ENCODE measurements at places on chromosomes 11 and 22.

- no peak for DNase-seq
Observed at GRCh38 chr22:37266581-37267134, 15.7 kb upstream of the CYTH4 start.

DNA sequence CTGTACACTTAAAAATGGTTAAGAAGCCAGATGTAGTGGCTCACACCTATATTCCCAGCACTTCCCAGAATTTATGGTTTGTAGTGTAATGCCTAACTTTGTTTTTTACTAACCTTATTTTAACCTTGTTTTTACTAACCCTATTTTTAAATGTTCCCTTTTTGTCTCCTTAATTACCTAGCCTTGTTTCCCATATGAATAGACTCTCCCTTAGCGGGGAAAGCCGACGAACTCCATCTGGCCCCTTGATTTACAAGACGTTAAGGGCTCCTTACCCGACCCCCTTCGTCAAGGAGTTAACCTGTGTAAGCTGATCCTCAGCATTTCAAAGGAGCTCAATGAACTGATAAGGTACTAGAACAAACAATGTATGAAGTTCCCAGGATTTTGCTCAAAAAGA is 17.1 kb downstream of the APOBEC3H start:
- no peak for DNase-seq

DNA sequence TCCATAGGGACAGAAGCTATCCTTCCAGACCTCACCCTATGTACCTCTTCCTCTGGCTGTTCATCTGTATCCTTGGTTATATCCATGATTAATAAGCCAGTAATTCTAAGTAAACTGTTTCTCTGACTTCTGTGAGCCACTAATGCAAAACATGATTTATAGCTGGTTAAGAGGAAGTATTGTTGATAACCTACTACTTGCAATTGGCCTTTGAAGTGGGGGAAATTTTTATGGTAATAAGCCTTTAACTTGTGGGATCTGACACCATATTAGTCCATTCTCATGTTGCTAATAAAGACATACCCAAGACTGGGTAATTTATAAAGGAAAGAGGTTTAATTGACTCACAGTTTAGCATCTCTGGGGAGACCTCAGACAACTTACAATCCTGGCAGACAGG is 21.9 kb downstream of the CASP12 start:
- DNase-seq: no peak

GRCh38 chr22:33600595-33600994 is 319.7 kb downstream of the LARGE1 start:
- no peak for DNase-seq

DNA sequence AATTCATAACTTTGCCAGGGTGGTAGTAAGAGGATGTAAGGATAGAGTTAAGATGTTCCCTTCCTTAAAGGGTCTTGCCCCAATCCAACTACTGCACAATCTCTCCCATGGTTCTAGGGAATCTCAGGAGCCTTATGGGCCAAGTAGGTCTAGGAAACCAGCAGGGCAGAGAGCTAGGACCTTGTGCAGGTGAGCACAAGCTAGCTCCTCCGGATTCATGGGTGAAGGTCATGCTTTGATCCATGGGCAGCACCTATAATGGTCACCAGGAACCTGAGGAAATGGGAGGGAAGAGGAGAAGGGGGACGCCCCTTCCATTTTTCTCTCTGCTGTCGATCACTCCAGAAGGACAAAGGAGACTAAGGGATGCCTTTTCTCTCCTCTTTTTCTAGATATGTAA is 16.8 kb downstream of the KCNJ11 start:
- DNase-seq: no peak

- peak; percentile 97 for DNase-seq
Observed at GRCh38 chr22:27810609-27811151, 9.1 kb upstream of the MN1 start.

DNA sequence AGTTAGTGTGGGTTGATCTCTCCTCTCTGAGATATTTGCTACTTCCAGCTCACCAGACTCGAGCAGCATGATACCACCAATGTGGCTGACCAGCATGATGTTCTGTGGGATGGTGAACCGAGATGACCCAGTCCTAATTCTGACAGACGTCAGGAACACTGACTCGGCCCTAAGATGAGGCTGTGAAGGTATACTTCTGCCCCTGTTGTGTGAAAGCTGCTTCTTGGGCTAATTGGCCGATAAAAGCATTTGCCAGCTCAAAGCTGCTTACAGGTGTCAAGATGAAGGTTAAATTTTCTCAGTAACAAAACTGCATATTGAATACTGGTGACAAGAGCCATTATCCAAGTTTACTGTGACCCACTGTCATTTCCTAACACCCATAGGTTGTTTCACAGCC is 151.4 kb downstream of the BRD1 start:
- DNase-seq: no peak

GRCh38 chr22:46753360-46753759 is 9.1 kb upstream of the TBC1D22A start:
- no peak for DNase-seq

GRCh38 chr22:40648386-40648785 is 11.9 kb upstream of the MRTFA start:
- no peak for DNase-seq

DNA sequence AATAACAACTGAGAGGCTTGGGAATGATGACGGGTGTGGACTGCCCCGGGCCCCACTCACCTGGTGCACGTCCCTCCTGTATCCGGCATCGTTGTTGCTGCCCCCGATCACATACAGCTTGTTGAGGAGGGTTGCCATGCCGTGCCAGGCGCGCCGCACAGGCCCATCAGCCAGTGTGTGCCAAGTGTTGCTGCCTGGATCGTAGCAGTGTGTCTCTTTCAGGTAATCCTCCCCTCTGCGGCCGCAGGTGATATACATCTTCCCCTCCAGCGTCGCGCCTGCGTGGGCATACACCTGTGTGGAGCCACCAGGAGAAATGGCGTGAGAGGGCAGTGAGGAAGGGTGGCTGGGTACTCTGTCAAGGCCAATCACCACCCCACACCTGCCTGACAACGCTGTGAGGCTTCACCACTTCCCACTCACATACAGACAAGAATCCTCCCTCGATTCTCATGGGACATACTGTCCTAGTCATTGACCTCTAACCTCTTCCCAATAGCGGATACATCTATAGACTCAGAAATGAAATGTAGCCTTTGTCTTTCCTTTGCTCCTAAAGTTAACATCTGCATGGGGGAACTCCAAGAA is 8.9 kb upstream of the SCARF2 start:
- DNase-seq: no peak

DNA sequence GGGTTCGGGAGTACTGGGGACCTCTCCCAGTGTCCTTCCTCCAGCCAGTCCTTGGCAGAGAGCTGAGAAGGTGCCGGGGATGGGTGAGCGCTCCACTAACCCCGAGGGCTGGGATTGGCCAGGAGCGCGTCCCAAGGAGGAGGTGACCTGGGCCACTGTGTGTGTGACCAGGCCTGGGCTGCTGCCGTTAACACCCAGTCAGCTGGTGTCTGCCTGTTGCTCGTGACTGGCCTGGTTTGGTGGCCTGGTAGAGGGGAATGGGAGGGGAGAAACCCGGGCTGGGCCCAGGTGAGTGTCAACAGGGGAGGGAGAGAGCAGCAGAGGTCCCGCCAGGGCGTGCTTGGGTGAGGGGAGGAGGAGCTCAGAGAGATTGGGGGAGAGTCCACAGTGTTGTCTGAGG is 29.9 kb upstream of the GRAMD4 start:
- no peak for DNase-seq

DNA sequence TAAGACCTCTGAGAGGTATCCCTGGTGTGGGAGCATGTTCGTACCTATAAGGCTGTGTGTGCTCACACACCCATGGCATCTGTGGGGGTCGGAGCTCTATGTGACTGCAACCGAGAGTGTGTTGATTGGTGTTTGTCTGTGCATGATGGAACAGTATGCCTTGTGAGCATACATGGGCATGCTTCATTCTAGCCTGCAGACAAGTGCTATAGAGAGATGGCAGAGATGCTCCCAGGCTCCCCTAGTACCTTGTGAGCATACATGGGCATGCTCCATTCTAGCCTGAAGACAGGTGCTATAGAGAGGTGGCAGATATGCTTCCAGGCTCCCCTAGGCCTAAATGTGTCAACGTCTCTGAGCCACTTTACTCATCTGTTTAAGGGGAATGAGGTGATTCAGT is 447.5 kb downstream of the INSC start:
- no peak for DNase-seq

DNA sequence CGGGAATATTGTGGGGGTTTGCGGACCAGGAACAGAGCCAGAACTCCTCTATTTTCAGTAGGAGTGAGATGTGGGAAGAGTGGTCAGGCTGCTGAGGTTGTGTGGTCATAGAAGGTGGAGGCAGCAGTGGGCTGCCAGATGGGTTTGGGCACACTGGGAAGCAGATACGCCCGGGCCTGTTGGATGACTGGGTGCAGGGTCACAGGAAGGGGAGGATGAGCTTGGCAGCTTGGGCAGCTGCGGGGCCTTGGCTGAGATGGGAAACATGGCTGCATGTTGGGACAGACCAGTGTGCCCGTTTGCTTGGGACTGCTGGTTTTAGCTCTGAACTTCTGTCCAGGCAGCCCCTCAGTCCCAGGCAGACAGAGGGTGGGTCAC is 11.4 kb downstream of the SHANK3 start:
- peak; percentile 62 for DNase-seq

DNA sequence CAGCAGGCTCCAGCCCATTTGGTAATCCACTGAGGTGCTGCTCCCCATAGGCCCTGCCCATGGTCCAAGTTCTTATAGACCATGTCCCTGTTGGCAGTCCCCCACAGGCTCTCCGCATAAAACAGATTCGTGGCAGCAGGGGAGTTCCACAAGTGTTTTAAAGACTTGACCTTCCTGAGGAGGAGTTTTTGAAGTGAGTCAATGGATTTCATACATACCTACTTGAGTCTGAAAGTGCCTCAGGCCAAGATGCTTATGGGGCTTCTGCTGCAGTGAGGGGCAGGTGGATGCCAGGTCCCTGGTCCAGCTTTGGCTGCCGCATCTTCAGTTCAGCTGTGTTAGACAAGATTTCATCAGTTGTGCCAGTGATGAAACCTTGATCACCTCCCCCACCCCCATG is 43.3 kb downstream of the CABIN1 start:
- DNase-seq: no peak

GRCh38 chr11:124737638-124738305 is 2.0 kb upstream of the NRGN start:
- DNase-seq: no peak

DNA sequence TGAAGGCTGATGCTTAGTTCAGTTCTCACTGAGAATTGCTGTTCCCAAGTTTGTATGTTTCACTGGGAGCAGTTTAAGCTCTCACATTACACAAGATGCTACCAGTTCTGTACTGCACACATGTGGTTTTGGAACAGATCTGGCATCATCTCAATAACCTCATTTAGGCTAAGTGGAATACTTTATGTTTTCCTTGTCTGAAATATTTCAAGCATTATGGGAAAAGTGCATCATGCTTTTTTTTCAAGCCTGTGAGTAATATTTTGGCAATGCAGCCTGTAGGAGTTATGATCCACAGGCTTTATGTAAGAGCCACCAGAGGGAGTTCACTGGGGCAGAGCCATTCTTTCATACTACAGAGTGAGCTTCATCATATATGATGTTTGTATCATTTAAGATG is 141.5 kb downstream of the OR4C45 start:
- no peak for DNase-seq

DNA sequence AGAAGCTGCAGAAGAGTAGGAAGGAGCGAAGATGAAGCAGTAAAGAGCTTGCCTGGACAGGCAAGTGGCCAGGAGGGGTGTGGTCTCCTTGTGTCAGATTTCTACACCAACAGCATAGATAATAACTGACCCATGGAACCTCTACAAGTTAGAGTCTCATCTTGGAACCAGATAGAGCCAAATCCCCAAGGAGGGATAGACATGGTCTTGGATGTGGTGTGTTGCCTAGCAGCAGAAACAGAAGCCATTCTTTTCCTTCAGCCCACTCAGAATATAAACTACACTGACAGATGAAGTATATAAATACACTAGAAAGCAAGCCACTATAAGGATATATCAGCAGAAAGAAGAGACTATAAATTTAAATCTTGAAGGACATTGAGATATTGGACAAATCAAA is 4.3 kb upstream of the CARD16 start:
- no peak for DNase-seq

DNA sequence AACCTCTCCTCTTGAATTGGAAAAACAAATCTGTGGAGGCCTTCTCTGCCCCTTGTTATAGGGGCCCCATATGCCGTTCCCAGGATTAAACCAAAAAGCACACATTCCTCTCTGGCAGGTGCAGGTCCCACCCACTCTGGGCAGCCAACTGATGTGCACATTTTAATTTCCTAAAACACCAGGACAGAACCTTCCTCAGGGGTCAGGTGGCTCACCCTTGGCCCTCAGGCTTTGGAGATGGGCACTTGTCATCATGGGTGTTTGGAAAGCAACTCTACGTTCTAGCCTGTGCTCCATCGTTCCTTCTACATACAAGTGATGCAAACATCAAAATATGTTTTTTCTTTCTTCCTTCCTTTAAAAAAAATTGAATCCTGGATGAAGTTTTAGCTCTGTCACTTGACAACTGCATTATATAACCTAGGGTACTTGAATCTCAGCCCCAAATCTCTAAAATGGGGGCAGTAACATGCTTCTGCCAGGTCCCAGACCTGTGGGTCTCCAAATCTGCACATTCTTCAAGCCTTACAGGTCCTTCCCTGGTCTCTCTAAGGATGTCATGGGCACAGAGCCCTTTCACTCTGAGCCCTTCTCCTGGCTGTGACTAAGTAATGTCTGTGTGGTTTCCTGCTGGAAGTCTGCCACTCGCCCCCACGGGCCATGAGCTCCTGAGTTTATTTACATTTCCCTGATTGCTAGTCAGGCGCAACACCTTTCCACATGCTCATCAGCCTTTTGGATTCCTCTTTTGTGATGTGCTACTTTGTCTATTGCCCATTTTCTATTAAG is 43.8 kb downstream of the KCNQ1OT1 start:
- DNase-seq: no peak

DNA sequence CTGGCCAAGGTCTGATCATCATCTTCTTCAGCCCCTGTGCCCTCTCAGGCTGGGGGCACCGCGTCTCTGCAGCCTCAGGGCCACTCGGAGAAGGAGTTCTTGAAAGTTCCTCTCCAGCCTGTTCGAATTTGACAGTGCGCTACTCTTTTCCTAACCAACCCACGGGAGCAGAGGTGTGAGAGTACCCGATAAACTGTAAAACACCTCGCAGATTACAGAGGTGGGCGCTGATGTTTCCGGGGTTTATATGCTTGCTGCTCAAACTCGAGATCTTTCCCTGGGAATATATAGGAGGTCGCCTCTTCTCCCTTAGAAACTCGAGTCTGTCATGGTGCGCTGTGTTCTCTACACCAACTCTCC is 515 bp downstream of the CTR9 start:
- no peak for DNase-seq

- DNase-seq: no peak
Observed at GRCh38 chr11:32332990-32333319, 102.4 kb downstream of the WT1 start.

GRCh38 chr11:43521471-43521870 is 159.1 kb upstream of the HSD17B12 start:
- DNase-seq: no peak

GRCh38 chr11:110092515-110093406 is at the start of gene ZC3H12C:
Gene ZC3H12C (plus strand): TSS chr11:110093392. CDS start chr11:110093412, 20 bp downstream.
- DNase-seq: peak; percentile 91

GRCh38 chr11:18987454-18988231 is 48.4 kb upstream of the MRGPRX1 start:
- no peak for DNase-seq

- no peak for DNase-seq
Observed at GRCh38 chr11:30317030-30317429, 5.9 kb upstream of the ARL14EP start.
